ENCODE measurements at places on chromosomes 11 and 22. TPM values are rescaled to one million over a fixed set of nuclear protein-coding genes. Genes with fewer than 3 reads are reported as not detected.

MIAT gene
- total RNA-seq: 0.78 TPM

RFPL2 gene
- not detected for total RNA-seq

KRTAP5-1 gene
- total RNA-seq: not detected

ARAP1 gene
- total RNA-seq: 66.9 TPM

LIF gene
- 1.0 TPM for total RNA-seq

CABP7 gene
- total RNA-seq: not detected

JOSD1 gene
- total RNA-seq: 66.5 TPM

PRR33 gene
- not detected for total RNA-seq

OR51I1 gene
- not detected for total RNA-seq

OR51B4 gene
- not detected for total RNA-seq

SPI1 gene
- total RNA-seq: not detected

GGTLC2 gene
- not detected for total RNA-seq

SMC1B gene
- under 0.01 TPM for total RNA-seq

TEX54 gene
- total RNA-seq: not detected

SMIM38 gene
- 0.11 TPM for total RNA-seq

DKK3 gene
- 118 TPM for total RNA-seq

MAJIN gene
- total RNA-seq: not detected

FAM111A gene
- 49.5 TPM for total RNA-seq

CRYBB3 gene
- total RNA-seq: not detected

ZNF215 gene
- 3.9 TPM for total RNA-seq

VEGFB gene
- total RNA-seq: 25.5 TPM

SCGB1A1 gene
- total RNA-seq: not detected

RASGRP2 gene
- not detected for total RNA-seq

MUC2 gene
- not detected for total RNA-seq

TSKU gene
- total RNA-seq: 19.5 TPM

POU2AF2 gene
- total RNA-seq: not detected

UPB1 gene
- total RNA-seq: not detected

PAX6 gene
- 0.76 TPM for total RNA-seq

SLC15A3 gene
- 10.8 TPM for total RNA-seq

WBP2NL gene
- 1.2 TPM for total RNA-seq

MEN1 gene
- total RNA-seq: 12.3 TPM

BAIAP2L2 gene
- 0.65 TPM for total RNA-seq

P4HA3 gene
- 5.6 TPM for total RNA-seq

BEST1 gene
- total RNA-seq: 3.8 TPM

PPFIA1 gene
- total RNA-seq: 74.7 TPM

Data from articular chondrocyte of knee joint (primary cell).